ENCODE measurements at places on chromosomes 11 and 22.

DNA sequence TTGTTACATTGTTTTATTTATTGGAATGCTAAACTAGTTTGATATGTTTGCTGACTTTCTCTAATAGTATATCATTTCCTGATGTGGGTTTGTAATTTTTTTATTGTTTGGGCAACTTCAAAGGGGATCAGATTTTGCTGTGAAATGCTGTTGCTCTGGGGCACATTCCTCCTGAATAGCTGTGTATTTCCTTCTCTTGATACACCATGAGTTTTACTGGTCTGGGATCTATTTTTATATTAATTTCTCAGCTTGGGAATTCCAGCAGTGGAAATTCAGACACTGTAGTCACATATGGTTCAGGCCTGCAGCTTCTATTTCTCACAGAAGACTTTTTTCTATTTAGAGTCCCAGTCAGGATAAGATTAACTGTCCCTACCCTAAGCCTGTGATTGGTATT lies 58.9 kb downstream of the RPUSD4 start:
- no peak for DNase-seq

DNA sequence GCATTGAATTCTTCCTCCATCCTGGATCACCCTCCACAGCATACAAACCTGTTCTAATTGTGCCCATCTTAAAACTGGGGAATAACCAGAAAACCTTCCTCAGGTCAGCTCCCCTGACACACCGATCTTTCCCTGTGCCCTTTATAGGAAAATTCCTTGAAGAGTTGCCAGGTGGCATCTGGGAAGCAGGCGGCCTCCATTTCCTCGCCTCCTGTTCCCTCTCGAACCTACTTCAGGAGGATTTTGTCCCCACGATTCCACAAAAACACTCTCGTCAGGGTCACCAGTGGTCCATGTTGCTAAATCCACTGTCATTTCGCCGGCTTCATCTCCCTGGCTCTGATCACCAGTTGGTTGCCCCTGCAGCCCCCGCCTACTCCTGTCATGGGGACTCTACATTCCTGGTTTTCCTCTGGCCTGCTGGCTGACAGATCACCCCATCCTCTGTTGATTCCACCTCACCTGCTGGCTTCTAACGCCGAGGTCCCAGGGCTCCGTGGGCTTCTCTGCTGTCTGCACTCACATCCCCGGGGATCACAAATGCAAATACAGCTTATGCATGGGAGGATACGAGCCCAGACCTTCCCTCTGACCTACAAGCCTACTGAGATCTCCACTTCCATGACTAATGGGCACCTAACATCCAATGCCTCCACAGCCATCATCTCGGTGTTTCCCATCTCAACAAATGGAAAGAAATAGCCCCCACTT lies 92.5 kb upstream of the PRDM11 start:
- DNase-seq = no peak

DNA sequence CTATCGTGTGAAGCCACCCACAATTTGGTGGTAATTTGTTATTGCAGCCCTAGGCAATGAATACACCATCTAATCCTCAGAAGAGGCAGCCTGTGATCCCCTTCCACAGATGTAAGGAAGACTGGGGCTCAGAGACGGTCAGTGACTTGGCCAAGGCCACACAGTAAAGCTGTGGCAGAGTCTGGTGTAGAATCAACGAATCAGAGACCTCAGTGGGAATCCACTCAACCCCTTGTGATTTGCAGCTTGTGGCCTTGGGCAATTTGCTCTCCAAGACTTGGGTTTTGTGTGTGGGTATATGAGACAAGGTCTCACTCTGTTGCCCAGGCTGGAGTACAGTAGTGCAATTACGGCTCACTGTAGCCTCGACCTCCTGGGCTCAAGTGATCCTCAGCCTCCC lies 1.9 kb downstream of the LGALS2 start:
- no peak for DNase-seq

DNA sequence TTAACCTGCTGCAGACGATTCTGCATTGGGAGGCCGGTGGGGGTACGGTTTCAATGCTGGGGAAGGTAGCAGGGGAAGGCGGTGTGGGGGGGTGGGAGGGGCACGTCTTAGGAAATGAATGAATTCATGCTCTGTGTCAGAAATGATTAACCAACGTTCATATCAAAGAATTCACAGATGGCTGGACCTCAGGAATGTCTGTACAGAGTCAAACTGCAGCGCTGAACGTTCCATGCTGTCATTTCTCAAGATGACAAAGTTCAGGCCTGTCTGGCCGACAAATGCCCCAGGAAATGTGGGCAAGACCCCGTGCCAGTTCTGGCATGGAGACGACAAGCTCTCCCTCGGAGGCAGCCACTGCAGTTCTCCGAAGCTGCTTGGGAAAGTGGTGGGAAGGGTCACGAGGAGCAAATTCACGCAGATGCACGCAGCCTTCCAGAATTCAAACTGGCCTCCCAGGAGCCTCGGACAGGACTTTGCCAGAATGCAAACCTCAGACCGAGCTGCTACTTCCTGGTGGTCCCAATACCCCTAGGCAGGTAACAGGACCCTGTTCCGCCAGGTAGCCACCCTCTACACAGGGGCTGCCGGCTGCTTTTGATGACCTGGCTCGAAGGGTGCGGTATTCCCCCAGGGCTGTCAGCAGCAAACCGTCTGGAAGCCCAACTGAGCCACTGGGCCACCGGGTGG lies 81.5 kb downstream of the TRMU start:
- DNase-seq = no peak

- no peak for DNase-seq
These were observed 13.5 kb upstream of the EP300 start for GRCh38 chr22:41078931-41079330.

DNA sequence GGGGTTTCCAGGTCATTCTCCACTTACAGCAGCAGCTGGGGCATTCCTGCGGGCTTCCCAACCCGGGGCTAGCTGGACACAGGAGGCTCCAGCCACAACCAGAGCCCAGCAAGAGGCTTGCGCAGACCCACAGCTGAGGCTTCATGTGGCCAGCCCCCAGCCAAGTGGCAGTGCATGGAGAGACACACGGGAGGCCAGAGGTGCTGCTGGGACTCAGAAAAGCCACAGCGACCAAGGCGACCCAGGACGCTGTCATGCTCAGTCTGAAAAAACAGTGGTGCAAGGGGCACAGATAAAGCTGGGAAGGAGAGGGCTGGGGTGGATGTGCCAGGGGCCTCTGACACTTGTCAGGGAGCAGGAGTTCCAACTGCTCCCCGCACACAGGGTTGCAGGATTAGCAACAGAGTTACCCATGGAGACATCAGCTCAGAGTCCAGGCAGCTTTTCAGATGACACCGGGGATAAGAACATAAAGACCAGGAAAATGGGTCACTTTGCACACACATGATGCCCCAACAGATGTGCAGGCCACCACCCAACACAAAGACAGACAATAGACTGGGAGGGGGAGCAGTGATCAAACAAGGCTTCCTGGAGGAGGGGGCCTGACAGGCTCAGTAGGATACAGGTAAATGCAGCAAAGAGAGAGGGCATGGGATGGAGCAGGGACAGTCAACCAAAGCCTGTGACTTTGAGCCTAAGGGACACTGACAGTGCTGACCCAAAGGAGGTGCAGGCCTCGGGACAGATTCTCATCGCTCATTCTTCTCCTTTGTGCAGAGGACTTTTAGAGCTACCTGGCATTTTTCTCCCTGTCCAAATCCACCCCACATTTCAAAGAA lies 6.9 kb upstream of the NEAT1 start:
- no peak for DNase-seq

- no peak for DNase-seq
These were observed 129.6 kb downstream of the SLC17A6 start for GRCh38 chr11:22467741-22468140.

DNA sequence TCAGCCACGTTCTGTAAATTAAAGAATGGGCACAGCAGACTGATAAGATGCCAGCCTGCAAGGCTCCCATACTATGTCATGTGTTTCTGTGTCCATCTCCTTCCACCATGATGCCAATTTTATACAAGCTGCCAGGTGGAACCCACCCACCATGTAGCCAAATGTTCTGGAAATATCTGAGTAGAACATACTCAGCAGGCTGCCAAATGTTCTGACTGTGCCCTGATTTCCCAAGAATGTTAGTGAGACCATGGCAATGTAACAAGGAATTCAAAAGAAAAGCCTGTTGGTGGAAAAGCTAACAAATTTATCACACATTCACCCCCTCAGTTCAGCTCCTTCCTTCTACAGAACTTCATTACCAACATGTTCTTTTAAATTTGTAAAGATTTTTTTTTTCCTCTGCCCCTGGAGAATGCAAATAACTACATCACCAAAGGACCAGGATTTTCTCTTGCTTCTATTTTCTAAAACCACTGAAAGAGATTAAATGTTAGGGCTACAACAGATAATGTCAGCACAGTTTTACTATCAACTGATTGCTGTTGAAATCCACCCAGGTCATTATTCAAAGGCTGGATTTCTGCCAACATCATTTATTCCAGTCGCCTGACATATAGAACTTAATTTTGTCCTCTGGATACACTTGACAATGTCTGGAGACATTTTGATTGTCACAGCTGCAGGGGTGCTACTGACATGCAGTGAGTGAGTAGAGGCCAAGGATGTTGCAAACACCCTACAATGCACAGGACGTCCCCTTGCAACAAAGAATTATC lies 3.1 kb downstream of the DMC1 start:
- no peak for DNase-seq

DNA sequence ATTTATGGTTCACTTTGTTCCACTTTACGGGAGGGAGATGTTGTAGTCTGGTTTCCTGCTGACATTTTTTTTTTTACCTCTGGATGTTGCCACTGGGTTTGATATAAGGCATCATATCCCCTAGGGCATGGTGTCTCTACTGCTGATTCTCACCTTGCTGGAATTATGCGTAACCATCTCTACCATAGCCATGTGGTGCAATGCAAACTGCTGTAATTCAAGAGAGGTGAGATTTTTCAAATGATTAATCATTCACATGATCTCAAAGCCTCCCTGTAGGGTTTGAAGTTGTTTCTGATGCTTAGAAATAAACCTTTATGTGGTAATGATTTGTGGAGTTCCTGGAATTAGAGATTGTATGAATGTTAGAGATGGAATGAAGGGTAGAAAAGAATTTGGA lies 13.0 kb downstream of the MS4A3 start:
- no peak for DNase-seq

DNA sequence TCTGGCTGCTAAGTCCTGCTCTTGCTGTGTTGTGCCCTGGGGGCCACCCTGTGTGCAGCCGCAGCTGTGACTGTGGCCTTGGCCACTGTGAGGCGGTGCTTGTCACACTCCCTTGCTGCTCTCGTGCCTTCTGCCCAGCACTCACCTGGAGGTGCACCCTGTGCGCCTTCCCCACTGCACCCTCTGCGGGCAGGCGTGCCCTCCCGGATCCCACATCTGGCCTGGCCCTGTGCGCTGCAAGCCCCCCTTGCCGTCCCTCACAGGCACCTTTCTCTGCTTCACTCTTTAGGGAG lies 27.2 kb downstream of the TBX1 start:
- DNase-seq = no peak

GRCh38 chr11:122404571-122404970 lies 251.0 kb upstream of the UBASH3B start:
- no peak for DNase-seq

- no peak for DNase-seq
These were observed 23.0 kb downstream of the PAX6 start for GRCh38 chr11:31788085-31788484.

GRCh38 chr11:6608011-6608410 lies 4.0 kb downstream of the TAF10 start:
- no peak for DNase-seq

DNA sequence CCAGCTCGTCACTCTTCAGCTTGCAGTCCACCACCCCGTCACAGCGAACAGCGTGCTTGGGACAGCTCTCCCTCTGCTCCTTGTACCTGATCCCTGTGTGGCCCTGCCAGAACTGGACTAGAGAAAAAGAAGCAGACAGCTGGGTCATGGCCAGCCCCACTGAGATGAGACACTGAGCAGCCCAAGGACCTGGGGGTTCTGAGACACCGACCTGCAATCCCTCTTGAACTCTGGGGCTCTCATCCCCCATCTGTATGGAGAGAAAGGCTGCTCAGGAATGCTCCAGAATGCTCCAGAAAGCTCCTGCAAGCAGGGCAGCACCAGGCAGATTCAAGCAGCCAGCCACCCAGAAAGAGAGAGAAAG lies 14.8 kb downstream of the TMPRSS13 start:
- no peak for DNase-seq

GRCh38 chr11:10476342-10476741 lies 21.3 kb downstream of the AMPD3 start:
- no peak for DNase-seq

- peak; percentile 29 for DNase-seq
These were observed 112.5 kb upstream of the CD82 start for GRCh38 chr11:44452827-44453572.

- DNase-seq = no peak
These were observed 98.9 kb upstream of the SLC5A12 start for GRCh38 chr11:26820739-26821138.

DNA sequence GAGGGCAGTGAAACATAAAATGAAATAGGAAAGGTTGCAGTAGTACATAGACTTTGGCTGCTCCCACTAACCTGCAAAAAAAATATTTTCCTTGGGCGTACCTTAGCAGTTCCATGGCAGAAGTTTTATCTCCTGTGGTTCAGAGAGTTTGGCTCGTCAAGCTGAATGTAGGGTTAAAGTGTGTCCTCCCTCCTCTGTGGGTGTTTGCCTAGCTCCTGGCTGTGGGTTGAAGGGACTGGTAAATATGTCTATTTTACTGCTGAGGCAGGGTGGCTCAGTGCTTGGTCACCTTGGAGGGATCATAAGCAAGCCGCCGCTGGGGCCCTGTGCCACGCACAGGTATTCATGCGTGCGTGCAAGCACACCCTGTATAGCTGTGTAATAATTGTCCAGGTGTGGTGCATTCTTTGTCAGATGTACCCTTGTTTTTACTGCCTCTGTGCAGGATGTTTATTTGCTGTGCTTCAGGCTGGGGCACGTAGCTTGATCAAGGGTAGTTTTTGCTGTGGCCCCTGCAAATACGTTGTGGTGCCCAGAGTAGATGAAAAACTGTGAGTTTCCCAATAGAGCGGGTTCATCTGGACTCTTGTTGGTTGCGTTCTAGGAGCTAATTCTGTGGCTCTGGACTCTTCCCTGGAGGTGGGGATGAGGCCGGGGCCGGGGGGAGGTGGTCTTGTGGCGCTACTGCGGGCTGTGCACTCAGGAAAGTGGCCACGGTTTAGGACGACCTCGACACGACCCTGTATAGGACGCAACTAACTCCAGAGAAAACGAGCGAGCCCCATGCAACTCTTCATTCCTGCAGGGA lies 732 bp upstream of the SORL1 start:
- peak; percentile 36 for DNase-seq

GRCh38 chr11:79330651-79331050 lies 110.2 kb downstream of the TENM4 start:
- no peak for DNase-seq

- DNase-seq = no peak
These were observed 1.4 kb upstream of the C22orf39 start for GRCh38 chr22:19448739-19449421.

DNA sequence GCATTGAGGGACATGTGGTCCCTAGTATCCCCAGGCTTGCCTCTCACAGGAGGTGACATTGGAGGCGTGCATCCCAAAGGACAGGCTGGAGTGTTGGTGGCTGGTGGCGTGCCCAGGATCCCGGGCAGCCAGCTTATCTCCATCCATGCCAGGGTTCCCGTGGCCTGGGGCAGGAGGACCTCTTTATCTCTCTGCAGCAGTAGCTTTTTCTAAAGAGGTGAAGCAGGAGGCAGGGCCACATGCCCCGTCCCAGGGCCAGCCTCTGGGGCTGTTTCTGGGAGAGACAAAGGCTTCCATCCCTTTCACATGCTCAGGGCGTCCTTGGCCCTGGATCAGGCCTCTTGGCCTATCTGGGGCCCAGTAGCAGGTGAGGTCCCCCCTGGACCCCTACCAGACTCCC lies 19.7 kb downstream of the PARVG start:
- DNase-seq = no peak

- DNase-seq = no peak
These were observed 190.8 kb downstream of the DSCAML1 start for GRCh38 chr11:117606211-117606610.

Measured in NB4 (cell line).